ENCODE measurements at places on chromosomes 12 and 14. TPM values are rescaled to one million over a fixed set of nuclear protein-coding genes. Genes with fewer than 3 reads are reported as not detected.

- DNase-seq, result no peak
These were observed 631 bp downstream of the PPM1H start for GRCh38 chr12:62934239-62934798.

MANSC4 gene
- total RNA-seq, result not detected

- DNase-seq, result no peak
These were observed 456.8 kb downstream of the MED13L start for GRCh38 chr12:115820656-115821055.

DNA sequence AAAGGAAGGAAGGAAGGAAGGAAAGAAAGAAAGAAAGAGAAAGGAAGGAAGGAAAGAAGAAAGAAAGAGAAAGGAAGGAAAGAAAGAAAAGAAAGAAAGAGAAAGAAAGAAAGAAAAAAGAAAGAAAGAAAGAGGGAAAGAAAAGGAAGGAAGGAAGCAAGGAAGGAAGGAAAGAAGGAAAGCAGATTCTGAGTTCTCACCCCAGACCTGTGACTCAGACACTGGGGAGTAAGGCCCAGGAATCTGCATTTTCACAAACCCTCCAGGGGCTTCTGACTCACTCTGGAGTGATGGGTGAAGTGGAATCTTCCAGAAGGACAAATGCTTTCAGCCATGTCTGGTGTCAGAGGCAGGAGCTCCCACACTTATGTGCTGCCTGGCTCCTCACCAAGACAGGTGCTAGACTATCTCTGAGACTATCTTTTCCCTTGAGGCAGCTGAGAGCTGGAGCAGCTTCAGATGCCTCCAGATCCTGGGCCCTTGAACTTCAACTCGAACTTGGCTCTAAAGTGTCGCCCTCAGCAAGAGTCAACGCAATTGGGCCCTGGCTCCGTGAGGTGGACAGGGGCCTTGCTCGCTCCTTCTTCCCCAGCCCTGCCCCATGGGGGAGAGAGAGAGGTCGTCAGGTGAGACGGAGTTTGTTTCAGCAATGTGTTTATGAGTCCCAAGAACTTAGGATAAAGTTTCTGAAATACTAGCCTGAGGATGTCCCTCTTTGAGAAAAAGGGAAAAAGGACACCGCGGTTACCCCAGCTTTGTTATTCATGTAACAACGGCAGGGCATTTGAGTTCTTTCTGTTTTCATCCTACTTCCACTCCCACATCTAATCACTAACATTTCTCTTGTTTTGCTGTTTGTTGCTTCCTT lies 19.8 kb upstream of the SCARB1 start:
- no peak for DNase-seq

DNA sequence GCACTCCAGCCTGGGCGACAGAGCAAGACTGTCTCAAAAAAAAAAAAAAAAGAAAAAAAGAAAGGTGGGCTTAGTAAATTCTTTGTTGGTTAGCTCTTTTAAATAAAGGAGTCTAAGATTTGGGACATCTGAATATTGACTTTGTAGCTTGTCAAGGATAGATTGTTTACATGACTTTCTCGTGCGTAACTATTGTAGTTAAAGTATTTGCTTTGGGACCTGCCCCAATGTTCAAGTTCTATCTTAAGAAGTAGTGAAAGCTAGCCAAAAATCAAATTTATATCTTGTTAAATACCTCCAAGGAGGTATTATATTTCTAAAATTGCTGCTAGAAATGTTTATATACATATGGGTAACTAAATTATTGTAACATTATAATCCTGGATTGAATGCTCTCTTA lies 32.4 kb downstream of the PTPN21 start:
- no peak for DNase-seq

Data from uterus (tissue), 4 donors.